Stimulated activated CD8-positive, alpha-beta memory T cell treated with anti-CD3 and anti-CD28 coated beads, Interleukin-15, amount 100 ng/mL, for 48 hours (primary cell): ENCODE measurements at places on chromosomes 4 and X.

- no peak for DNase-seq
Measured at GRCh38 chr4:23866450-23867075, 23.3 kb downstream of the PPARGC1A start.

- DNase-seq = no peak
Measured at GRCh38 chr4:143512978-143513313, 556 bp upstream of the SMARCA5 start.

- DNase-seq = no peak
Measured at GRCh38 chrX:132676561-132677186, 187.8 kb upstream of the MBNL3 start.

GRCh38 chr4:87461281-87461700, 38.9 kb downstream of the NUDT9 start:
- no peak for DNase-seq

GRCh38 chrX:40406330-40406859, 174.4 kb upstream of the ATP6AP2 start:
- DNase-seq = no peak

DNA sequence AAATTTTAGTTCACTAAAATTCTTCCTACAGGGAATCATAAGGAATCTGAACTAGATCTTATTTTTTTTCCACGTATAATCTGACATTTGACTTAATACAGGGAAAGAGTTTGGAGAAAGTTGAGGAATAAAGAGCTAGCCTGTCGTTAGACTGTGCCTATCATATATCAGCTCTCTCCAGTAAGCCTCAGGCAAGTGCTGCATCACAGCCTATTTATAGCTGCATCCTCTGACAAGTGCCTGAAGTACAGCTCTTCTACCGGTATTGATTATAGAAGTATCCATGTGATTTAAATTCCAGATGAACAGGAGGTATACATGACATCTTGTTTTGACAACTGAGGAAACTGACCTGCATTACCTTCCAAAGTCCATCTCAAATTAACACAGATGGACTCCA, 248.9 kb downstream of the TLL1 start:
- DNase-seq = no peak
